Fibroblast of skin of right quadriceps (primary cell): ENCODE measurements at places on chromosomes 16 and 17.

GRCh38 chr17:82227629-82228277 is 1.1 kb upstream of the SLC16A3 start:
- DNase-seq = no peak

GRCh38 chr16:29891525-29892457 is 7.6 kb downstream of the SEZ6L2 start:
- DNase-seq = no peak

DNA sequence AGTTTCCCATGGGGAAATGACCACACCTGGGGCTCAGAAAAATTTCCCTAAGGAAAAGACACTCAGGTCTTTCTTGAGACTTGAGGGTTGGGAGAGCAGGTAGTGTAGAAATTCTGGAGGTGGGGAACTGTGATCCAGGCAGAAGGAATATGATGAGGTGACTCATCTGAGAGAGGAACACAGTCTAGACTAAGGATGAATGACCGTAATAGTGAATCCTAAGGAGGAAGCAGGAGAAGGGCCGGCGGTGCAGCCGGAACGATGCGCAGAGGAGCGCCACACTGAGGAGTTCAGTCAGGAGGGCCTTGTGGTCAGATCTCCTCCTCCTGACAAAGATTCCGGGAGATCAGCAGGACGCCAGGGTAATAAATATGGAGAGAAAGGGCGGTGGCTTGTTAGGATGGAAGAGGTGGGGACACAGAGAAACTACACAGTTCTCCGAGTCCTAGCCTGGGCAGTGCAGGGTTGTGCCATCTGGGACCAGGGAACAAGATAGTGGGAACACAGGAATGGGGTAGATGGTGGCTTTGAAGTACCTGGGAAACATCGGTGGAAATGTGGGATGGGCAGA is 135.6 kb downstream of the PARN start:
- no peak for DNase-seq

- no peak for DNase-seq
Observed at GRCh38 chr16:29662729-29663015, 375 bp upstream of the SPN start.

- DNase-seq = no peak
Observed at GRCh38 chr17:40687106-40687505, 16.4 kb downstream of the KRT24 start.
